ENCODE measurements at places on chromosomes 12 and 14. TPM values are rescaled to one million over a fixed set of nuclear protein-coding genes. Genes with fewer than 3 reads are reported as not detected.
A peak's percentile ranks its signal among the peaks of the same experiment; 100 is the strongest.

The ABCC9 gene
- 14.2 TPM for polyA plus RNA-seq

The HOXC4 gene
- polyA plus RNA-seq, result 3.1 TPM

The PLEK2 gene
- 11.4 TPM for polyA plus RNA-seq

The TMEM233 gene
- polyA plus RNA-seq, result not detected

The PRKCH gene
- polyA plus RNA-seq, result 2.9 TPM

The CCDC38 gene
- not detected for polyA plus RNA-seq

The C14orf132 gene
- polyA plus RNA-seq, result 25.7 TPM

The ACOT4 gene
- polyA plus RNA-seq, result 1.3 TPM

- peak; percentile 39 for DNase-seq
These were observed 1.4 kb upstream of the MAP4K5 start for GRCh38 chr14:50533806-50534205.

- DNase-seq, result no peak
These were observed 47.8 kb downstream of the ACSS3 start for GRCh38 chr12:81125691-81126090.

- DNase-seq, result no peak
These were observed 19.3 kb upstream of the BICD1 start for GRCh38 chr12:32087306-32087705.

DNA sequence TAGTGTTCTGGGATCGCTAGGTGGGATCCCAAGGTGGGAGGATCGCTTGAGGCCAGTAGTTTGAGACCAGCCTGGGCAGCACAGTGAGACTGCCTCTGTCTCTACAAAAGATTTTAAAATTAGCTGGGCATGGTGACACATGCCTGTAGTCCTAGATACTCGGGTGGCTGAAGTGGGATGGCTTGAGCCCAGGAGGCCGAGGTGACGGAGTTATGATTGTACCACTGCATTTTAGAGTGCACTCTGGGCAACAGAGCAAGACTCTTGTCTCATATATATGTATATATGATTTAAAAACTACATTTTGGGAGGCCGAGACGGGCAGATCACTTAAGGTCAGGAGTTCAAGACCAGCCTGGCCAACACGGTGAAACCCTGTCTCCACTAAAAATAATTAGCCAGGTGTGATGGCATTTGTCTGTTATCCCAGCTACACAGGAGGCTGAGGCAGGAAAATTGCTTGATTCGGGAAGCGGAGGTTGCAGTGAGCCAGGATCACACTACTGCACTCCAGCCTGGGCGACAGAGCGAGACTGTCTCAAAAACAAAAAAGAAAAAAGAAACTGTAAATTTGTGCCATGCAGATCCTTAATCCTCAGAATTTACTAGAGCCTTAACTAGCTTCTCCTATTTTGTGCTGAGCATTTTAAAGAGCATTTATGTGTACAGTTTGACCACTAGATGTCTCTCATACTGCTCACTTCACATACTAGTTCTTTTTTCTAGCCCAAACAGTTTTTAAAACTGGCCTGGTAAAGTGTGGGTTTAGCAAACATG is 114.8 kb downstream of the MON2 start:
- peak; percentile 74 for DNase-seq

- peak; percentile 99 for DNase-seq
These were observed at the start of gene KRT80 for GRCh38 chr12:52191841-52192791. Gene KRT80 (minus strand): TSS chr12:52192014. CDS start chr12:52191902, 112 bp downstream.

DNA sequence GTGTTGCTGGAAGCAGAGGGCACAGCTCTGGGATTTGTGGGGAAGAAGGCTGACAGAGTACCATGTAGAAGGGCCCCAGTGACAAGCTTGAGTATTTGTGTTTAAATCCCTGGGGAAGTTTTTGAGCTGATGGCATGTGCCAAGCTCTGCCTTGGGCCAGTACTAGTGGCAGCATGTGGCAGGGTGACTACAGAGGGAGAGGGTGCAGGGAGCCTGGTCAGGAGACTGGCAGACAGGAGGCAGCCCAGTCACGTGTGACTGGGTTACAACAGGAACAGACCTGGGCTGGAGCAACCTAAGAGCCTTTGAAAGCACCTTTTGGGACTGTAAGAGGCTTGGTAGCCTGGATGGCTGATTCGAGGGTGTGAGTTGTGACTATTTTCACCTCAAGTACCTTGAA is 112.1 kb downstream of the TSPAN9 start:
- DNase-seq, result no peak

DNA sequence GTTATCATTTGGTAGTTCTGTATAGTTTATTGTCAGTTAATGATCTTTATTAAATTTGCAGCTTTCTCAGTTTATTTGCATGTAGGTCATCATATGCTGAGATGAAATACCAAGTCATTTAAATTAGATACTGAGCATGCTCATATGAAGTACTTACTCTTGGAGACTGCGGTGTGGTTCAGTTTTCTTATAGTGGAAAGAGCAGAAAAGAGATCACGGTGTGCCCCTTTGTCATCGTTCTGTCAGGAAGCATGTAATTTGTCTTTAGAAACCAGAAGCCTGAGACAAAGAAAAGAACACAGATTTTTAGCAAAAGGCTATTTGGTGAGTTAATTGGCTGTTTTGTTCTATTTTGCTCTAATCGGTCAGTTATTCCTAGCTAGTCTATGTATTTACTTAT is 75.6 kb downstream of the PLEKHA5 start:
- DNase-seq, result peak; percentile 50

GRCh38 chr12:41008472-41008871 is 179.6 kb upstream of the PDZRN4 start:
- no peak for DNase-seq

DNA sequence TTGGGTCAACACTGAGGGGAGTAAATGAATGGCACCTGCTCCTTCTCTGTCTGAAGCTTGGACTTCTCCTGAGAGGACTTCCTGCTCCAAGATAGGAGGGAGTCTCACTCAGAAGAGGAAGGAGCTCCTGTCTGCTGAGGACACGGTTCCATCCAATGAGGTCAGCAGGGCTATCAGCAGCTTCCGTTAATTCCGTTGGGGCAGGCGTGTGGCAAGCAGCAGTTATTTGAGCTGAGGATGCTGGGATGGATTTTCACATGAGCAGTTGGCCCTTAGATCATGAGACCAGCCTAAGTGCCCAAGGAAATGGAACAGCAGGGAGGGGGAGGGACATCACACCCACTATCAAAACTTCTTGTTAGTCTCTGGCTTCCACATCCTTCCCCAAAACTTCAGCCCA is 159.0 kb upstream of the PZP start:
- DNase-seq, result no peak

GRCh38 chr14:51613416-51613815 is 38.3 kb upstream of the FRMD6 start:
- DNase-seq, result no peak

Measured in GM23248 (cell line).